Hair follicle dermal papilla cell (primary cell): ENCODE measurements at places on chromosomes 3 and 15. TPM values are rescaled to one million over a fixed set of nuclear protein-coding genes. Genes with fewer than 3 reads are reported as not detected.

The SCN5A gene
- total RNA-seq: 0.24 and 0.32 TPM in 2 replicates

The SCAMP5 gene
- 1.5 and 7.7 TPM in 2 replicates for total RNA-seq

The RBP2 gene
- total RNA-seq: not detected in 2 replicates

The SIDT1 gene
- not detected in 2 replicates for total RNA-seq

The KLHL6 gene
- total RNA-seq: under 0.01 TPM in 1 of 2 replicates, not detected in the other

The SERPINI1 gene
- total RNA-seq: 0.97 and 2.1 TPM in 2 replicates

The GNAT1 gene
- not detected in 2 replicates for total RNA-seq

The TM4SF18 gene
- 0.12 and 0.32 TPM in 2 replicates for total RNA-seq

The LYZL4 gene
- not detected in 2 replicates for total RNA-seq

The POLQ gene
- total RNA-seq: 0.85 and 1.3 TPM in 2 replicates

The MKRN3 gene
- 0.85 TPM in 1 of 2 replicates, not detected in the other for total RNA-seq

The CERS3 gene
- total RNA-seq: under 0.01 and 0.36 TPM in 2 replicates

The ERICH6 gene
- 0.32 and 0.49 TPM in 2 replicates for total RNA-seq

The PRR20G gene
- not detected in 2 replicates for total RNA-seq

The ANKUB1 gene
- total RNA-seq: 0.16 TPM in 1 of 2 replicates, not detected in the other

The GPR149 gene
- total RNA-seq: not detected in 2 replicates

The SKOR1 gene
- total RNA-seq: 0.24 and 0.49 TPM in 2 replicates

The NMNAT3 gene
- 0.97 and 1.1 TPM in 2 replicates for total RNA-seq
